ENCODE measurements at places on chromosomes 12 and 14.

DNA sequence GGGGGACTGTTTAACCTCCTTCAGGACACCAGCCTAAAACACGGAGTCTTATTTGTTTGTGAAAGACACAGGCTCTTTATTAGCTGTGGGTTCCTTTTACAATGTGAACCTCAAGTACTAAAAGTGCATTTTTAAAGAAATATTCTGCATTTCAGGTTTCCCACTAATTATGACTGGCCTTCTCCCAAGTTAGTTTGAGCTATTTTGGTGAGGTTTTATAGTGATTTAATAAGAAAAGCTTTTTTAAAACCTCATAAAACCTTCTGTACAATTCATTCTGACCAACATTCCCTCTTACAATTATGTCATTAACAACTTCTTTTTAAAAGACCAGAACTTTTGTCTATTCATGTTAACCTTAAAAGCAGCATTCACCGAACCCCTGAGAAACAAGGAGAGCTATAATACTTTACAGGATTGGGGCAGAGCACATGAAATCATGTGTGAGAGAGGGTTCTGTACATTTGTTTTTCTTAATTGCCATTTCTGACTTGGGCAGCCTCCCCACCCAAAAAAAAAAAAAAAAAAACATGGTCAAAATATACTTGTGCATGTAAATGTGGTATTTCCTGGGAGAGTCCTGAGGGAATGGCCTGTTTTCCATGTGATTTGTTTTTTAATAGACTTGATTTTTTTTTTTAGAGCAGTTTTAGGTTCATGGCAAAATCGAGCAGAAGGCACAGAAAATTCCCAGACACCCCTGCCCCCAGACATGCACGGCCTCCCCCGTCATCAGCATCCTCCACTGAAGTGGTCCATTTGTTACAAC lies 169.5 kb downstream of the CHST11 start:
- DNase-seq, result no peak

- no peak for DNase-seq
Measured at GRCh38 chr12:66195242-66195641, 6.2 kb downstream of the IRAK3 start.

- DNase-seq, result no peak
Measured at GRCh38 chr12:66032739-66033138, 97.8 kb downstream of the LLPH start.

DNA sequence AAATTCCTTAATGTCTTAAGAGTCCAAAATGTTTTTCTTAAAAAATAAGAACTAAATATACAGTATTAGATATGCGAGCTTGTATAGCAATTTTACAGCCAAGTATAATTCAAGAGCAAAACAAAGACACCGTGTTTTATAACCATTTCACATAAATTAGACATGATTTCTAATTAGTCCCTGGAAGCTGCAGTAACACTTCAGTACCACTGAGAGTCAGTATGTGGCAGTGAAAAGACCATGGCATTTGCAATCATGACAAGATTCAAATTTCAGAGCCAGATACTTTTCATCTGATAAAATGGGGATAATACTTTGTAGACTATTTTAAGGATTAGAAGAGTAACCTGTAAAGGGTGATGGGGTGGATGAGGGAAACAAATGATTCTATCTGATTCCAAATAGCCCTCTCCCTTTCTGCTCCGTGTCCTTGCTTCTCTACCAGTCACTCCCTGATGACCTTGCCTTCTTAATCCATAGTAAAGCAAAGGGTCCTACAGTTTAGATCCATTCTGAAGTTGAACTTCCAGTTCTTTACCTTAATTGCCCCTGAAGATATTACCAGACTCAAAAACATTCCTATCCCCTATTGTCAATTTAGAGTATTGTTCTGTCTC lies 145.4 kb upstream of the ABCD2 start:
- peak; percentile 12 for DNase-seq

DNA sequence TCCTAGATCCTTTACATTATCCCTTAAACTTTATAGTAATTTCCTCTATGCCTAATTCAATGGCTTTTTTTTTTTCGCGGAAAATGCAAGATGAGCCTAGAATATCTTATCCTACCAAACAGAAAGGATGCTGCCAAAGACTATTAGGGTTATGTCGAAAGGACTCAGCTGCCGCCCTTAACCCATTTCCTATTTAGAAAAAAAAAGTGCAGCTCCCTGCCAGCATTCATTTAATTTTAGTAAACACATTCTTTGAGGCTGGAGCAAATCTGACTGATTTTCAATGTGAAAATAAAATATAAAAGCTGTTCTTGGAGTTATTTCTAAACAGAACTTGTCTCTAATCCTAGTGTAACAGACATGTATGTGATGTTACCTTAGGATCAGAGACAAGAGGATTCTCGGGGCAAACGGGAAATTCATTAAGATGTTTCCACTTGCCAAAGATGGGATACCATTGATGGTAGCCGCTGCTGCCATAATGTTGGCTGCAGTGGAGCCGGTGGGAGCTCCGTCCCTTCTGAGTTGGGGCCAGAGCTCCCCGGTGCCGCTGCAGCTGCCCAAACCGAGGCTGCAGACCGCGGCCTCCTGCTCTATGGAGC lies 8.2 kb upstream of the A2M start:
- DNase-seq, result no peak

DNA sequence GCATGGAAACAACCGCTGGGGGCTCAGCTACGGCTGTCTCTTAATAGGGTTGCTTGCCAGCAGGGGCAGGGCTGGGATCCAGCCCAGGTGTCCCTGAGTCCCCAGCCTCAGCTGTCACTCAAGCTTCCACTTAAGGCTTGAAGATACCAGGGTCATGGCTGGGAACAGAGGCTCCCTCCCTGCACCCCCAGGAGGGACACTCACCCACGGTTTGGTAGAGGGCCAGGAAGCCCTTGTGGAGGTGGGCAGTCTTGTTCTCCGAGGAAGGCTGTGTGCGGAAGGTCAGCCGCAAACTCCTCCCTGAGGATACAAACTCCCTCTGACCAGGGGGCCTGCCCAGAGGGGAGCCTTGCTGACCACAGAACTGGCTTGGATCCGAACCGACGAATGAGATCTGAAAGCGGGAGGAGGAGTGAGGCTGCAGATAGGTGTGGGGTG lies 7.3 kb downstream of the C1RL start:
- no peak for DNase-seq

DNA sequence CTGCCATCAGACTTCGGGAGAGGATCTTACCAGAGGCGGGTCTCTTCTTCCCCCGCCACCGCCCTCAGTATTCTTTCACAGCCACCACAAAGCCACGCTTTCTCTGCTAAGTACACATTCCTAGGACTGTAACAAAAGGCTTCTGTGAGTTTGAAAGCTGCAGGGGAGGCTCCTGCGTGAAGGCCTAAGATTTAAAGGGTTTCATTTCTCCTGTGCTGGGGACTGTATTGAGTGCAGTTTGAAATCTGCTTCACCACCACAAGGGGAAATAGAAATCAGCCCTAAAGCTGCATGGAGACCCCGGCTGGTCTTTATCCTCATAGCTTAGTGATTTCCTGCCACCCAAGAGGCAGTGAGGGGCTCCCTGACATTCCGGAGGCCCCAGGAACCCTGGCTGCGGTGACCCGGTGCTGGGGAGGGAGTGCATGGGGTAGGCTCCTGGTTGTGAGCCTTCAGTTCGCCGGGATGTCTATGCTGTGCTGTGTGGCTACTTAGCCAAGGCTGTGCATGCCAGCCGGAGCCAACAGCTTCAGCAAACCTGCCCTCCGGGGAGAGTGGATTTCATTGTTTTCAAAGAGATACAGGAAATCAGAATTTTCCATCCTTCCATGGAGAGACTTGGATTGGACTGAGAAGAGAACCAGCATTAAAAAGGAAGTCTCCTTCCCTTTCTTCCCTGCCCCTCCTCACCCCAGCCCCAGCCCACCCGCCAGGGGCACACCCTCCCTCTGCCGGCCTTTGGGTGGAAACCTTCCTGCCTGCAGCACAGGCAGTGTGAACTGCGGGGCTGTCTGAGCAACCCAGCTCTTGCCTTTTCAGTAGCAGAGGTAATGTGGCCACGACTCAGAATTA lies 163.3 kb downstream of the ETV6 start:
- peak; percentile 94 for DNase-seq

DNA sequence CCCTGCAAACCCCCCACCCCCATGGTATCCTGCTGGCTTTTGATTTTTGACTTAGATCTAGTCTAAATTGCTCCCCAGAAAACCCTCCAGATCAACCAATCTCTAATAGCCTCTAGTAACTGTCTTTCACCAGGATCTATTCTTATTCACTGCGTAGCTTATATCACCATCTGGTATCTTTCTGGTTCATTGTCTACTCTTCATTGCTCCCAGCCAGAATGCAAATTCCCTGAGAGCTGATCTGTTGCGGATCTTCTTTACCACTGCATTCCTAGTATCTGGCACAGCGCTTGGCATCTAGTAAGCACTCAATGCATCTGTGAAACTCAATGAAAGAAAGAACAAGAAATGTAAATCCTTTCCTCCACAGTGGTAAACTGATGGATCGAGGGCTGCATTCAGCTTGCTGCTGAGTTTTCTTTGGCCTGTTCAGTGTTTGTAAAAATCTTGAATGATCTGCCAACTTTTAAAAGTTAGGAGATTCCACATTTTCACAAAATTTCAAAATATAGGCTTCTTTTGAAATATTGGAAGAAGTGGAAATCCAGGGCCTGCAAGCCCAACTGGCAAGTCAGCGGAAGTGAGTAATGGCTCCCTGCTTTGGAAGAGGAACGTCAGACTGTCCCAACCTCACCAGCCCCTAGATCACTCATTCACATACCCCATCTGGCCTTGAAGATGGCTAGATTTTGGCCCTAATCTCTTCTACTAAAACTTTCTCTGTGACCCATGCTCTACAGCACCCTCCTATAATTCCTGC lies 274.2 kb downstream of the SSPN start:
- DNase-seq, result no peak

- DNase-seq, result peak; percentile 48
Measured at GRCh38 chr12:57744194-57744776, 554 bp upstream of the TSPAN31 start.

DNA sequence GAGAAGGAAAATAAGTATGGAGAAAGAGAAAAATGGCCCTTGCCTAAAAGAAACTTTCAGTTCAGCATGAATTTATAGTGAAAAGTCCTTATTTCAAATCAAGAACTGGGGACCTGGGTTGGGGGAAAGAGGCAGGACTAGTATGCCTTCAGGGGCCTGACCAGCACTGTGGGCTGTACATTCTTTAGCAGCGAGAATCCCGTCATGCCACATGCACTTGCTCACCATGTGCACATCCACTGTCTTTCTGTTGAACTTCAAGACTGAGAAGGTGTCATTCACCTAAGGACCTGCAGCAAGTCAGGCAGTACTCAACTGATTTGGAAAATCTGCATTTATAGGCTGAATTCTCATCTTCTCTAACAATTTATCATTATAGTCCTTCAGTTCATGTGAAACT lies 50.2 kb downstream of the RAB35 start:
- no peak for DNase-seq

DNA sequence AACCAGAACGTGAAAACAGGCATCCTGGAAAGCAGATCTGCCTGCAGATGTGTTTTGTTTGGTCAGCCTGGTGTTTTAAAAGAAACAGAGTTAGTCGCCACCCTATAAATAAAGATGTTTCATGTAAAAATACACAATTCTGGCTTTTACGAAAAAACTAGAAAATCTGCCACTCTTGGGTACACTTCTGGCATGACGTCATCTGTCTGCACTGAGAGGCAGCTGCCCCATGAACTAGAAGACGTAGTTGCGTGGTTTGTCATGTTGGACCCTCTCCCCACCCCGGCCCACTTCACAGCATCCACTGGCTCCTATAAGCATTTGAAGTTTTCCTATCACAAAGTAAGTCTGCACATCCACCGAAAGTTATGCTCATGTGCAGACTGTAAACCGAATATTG lies 392.5 kb downstream of the GLT1D1 start:
- no peak for DNase-seq

- DNase-seq, result no peak
Measured at GRCh38 chr12:114901316-114901715, 217.3 kb upstream of the TBX3 start.

DNA sequence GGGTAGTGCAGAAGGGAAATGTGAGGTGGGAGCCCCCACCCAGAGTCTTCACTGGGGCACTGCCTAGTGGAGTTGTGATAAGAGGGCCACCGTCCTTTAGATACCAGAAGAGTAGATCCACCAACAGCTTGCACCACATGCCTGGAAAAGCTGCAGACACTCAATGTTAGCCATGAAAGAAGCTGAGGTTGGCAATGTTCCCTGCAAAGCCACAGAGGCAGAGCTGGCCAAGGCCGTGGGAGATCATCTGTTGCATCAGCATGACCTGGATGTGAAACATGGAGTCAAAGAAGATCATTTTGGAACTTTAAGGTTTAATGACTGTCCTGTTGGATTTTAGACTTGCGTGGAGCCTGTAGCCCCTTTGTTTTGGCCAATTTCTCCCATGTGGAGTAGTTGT lies 468.4 kb upstream of the FOXG1 start:
- no peak for DNase-seq

GRCh38 chr12:102394200-102394599 lies 86.2 kb downstream of the IGF1 start:
- DNase-seq, result peak; percentile 21

- DNase-seq, result peak; percentile 6
Measured at GRCh38 chr14:63432228-63432627, 110.9 kb downstream of the PPP2R5E start.

DNA sequence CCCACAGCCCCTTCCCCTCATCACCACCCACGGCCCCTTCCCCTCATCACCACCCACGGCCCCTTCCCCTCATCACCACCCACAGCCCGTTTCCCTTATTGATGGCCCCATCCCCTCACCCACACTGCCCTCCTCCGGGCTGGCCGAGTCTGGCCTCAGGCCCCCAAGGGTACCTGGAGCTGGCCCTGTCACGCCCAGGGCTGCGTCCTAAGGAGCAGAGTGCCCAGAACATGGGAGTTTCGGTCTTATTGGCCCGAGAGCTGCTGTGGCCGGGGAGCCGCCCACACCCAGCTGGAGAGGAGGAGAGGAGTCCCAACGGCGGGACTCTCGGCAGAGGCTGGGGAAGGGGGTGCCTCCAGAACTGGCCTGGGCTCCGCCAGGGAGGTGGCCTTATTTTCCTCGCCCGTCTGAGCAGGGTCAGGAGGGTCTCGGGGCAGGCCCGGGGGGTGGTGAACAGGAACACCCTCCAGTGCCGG lies 182.3 kb downstream of the KIF26A start:
- DNase-seq, result no peak

DNA sequence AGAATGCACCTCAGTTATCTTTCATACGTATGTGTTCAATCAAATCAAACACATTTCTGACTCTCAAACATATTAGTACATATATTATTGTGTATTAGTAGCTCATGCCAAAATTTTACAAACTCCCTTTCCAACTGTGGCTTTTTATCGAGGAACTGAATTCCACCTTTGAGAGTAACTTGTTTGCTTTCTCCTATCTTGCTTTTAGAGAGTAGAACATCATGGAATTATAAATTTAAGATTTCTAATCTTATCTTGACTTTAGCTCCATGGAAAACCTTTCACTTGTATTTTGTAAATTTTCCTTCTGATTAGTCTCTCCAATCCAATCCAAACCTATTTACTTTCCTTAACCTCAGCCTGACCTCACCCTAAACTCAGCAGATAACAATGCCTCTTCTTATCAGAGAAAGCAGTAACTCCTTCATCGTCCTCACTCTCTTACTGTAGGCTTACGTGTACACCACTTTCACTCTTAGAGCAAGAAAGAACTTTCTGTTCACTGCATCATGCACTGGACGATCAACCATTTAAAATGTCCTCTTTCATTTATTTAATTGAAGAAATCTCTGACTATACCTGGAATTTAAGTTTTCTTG lies 164.5 kb downstream of the TMTC3 start:
- no peak for DNase-seq

Measured in NCI-H146 (cell line).